ENCODE measurements at places on chromosomes 5 and 9.

- DNase-seq = no peak
These were observed 420.0 kb downstream of the GADD45G start for GRCh38 chr9:90024823-90025222.

DNA sequence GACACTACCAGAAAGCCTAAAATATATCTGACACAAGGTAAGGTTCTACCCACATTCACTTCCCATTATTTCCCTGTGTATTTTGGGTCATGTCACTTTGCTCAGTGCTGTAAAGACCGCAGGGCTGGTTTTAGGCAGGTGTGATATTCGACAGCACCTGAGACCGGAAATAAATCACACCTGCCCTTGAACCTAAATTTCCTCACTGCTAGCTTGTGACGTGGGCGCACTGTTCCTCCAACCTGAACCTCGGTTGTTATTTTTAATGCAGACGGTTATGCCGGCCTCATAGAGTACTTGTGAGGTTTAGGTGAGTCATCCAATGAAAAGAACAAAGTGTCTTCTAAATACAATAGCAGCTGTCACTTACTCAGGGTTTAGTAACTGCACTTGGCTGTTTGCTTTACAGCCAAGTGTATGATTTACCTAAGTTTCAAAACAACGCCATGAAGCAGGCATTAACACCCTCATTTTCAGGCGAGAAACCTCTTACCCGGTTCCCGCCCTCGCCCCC lies 20.7 kb upstream of the ZNF782 start:
- DNase-seq = peak; percentile 90

- DNase-seq = no peak
These were observed 826.1 kb downstream of the PRELID2 start for GRCh38 chr5:145008876-145009530.

DNA sequence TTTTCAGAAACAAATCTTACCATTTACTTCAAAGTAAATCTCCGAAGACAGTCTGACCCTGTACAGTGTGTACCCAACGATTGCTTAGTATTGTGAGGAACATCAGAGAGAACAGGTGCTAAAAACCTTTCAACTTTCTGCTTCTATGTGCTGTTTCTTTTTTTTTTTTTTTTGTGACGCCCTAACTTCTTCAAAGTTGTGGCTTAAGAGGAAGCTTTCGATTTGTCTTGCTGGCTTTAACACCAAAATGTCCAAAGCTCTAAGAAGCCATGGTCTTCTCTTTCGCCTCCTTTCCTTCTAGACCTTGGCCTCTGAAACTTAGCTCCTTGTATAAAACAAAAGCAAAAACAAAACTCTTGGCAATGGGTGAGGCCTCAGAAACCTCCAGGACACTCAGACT lies 1.2 kb downstream of the TNFSF8 start:
- DNase-seq = no peak

DNA sequence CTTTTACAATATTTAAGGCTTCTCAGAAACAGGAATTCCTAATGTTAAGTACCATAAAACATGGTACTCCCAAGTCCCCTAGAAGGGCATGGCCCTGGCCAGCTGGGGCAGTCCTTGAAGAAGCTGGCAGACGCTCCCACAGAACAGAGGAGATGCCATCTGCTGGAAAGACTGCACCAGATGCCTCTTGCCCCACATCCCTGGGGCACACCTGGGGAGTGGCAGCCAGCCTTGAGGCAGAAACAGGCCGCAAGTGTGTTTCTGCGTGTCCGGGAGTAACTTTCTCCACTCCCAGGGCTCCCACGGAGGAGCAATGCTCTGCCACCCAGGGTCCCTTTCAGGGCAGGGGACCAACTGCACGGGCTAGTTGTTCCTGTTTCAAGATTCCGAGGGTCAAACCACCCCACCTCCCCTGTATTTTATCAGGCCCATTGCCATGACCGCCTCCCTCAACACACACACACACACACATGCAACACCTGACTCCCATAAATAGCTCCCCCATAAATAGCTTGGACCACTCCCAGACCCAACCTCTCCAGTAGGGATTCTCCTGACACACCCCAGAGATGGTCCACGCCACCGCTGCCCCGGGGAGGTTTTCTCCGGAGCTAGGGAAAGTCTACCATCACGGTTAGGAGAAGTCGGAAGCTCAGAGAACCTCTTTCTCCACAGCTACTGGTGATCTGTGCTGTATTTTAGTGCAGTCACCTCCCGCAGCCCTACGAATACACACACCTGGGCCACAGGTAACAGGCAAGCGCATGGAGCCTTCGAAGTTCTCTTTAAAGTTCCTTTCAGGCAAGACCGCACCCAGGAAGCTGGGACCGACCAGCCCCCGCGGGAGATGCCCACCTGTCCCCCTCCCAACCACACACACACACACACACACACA lies 1.5 kb downstream of the SPOCK1 start:
- no peak for DNase-seq

- DNase-seq = no peak
These were observed 136.4 kb upstream of the TBC1D2 start for GRCh38 chr9:98391867-98392266.

GRCh38 chr9:13487071-13487470 lies 207.6 kb upstream of the MPDZ start:
- no peak for DNase-seq

- DNase-seq = no peak
These were observed 27.2 kb downstream of the PRRC2B start for GRCh38 chr9:131420980-131421624.
